ENCODE measurements at places on chromosomes 13 and 19.
A peak's percentile ranks its signal among the peaks of the same experiment; 100 is the strongest.

- no peak for DNase-seq
Observed at GRCh38 chr19:11295665-11296245, at the start of gene TSPAN16. Gene TSPAN16, plus strand, starts transcription at chr19:11296160. Its CDS starts 138 bp downstream, at chr19:11296298.

- DNase-seq = no peak
Observed at GRCh38 chr13:40456397-40456953, 210.0 kb downstream of the FOXO1 start.

GRCh38 chr19:4492337-4493103 lies 20.4 kb downstream of the HDGFL2 start:
- no peak for DNase-seq

DNA sequence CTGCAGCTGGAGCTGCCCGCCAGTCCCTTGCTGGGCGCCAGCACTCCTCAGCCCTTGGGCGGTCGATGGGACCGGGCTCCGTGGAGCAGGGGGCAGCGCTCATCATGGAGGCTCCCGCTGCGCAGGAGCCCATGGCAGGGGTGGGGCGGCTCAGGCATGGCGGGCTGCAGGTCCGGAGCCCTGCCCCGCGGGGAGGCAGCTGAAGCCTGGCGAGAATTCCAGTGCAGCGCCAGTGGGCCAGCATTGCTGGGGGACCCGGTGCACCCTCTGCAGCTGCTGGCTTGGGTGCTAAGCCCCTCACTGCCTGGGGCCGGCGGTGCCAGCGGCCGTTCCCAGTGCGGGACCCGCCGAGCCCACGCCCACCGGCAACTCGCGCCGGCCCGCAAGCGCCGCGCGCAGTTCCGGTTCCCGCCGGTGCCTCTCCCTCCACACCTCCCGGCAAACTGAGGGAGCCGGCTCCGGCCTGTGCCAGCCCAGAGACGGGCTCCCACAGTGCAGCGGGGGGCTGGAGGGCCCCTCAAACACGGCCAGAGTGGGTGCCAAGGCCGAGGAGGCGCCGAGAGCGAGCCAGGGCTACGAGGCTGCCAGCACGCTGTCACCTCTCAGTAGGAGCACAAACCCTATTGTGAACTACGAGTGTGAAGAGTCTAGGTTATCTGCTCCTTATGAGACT lies 687.1 kb downstream of the PCDH17 start:
- DNase-seq = no peak

DNA sequence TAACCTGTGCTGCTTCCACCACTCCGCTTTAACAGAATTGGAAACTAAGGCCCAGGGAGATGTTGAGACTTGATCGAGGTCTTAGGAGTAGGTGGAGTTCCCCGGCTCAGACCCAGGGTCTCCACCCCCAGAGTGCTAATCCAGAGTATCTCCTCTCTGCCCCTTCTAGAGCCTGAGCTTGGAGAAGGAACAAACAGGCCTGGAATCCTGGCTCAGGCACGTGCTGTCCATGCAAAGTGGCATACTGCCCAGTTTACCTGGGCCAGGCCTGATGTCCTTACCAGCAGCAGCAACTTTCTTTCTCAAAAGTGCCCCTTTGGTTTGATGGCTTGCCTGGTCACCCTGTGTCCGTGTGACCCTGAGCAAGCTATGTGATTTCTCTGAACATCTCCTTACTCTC lies 3.7 kb downstream of the SYNGR4 start:
- no peak for DNase-seq

- no peak for DNase-seq
Observed at GRCh38 chr13:97437729-97438128, 3.8 kb downstream of the RAP2A start.

- DNase-seq = peak; percentile 87
Observed at GRCh38 chr19:5308451-5309437, 31.9 kb downstream of the PTPRS start.

DNA sequence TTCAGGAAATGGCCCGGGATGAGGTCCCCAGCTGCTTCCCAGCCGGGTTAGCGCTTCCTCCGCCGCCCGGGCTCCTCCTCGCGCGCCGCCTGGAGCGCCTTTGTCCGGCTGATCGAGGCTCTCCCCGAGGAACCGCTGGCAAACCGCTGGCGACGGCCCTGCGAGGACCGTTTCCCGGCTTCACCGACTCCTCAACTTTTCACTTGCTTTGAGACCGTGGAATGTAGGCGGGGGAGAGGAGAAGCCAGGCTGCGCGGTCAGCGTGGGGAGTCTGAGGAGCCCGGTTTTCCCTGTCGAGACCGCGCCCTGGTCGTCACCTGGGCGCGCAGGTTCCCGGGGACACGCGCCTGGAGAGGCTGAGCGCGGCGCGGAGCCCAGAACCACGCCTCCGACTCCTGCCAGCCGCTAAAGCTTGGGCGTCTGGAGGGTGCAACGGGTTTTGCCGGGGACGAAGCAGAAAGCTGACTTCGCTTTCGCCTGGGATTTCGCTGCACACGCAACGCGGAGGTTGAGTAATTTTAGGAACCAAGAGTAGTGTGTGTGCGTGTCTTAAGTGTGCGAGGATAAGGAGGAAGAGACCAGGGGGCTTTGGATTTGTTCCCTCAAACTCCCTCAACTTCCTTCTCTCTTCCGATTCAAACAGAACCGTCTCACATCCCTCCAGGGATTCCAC lies 7.3 kb upstream of the DGKH start:
- peak; percentile 52 for DNase-seq

DNA sequence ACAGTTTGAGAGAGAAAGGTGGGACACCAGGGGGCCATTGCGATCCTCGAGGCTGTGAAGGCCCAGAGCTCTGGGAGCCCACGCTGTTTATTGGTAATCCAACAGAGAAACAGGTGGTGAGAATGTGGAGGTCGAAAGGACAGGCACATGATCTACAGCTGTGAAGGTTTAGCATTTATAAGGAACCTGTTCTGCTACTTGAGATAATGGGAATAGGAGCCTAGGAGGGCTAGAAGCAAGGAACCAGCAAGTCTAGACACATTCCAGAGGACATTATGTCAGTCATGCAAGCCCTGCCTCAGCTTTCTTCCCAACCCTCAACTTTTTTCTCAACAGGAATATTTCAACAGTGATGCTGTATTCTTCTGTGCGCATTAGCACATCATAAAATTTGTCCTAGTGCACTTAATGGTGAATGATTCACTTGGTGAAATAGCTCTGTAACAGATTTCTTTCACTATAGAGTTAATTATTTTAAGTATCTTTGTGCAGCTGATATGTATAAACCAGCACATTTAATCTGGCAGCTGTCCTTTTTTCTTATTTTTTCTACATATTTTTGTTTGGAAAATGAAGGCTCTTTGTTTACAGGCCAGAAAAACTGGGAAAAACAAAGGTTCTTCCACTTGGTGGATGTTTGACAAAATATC lies 25.4 kb downstream of the ZNF90 start:
- DNase-seq = no peak

- DNase-seq = no peak
Observed at GRCh38 chr13:78478183-78478582, 125.2 kb downstream of the POU4F1 start.

GRCh38 chr19:44653977-44654774 lies 10.5 kb downstream of the PVR start:
- DNase-seq = peak; percentile 70

GRCh38 chr19:15400521-15401396 lies 18.0 kb downstream of the AKAP8L start:
- DNase-seq = no peak

DNA sequence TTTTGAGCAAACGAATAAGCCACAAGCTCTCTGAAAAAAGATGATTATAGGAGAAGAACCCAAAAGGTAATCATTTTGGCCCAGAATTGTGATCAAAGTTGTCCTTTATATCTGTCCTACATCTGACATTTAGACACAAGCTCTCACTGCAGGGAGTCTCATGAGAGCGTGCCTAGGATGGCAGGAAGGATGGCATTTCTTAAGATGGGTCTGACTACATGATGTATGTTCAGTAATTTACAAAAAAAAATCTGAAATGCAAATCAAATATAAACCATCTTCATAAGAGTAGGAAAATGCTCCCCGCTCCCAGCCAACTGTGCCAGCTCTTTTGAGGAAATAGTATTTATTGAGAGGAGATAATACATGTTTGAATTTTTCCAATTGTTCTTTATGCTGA lies 81.0 kb upstream of the MBNL2 start:
- no peak for DNase-seq

GRCh38 chr13:113912596-113912995 lies 48.7 kb upstream of the GAS6 start:
- DNase-seq = no peak

DNA sequence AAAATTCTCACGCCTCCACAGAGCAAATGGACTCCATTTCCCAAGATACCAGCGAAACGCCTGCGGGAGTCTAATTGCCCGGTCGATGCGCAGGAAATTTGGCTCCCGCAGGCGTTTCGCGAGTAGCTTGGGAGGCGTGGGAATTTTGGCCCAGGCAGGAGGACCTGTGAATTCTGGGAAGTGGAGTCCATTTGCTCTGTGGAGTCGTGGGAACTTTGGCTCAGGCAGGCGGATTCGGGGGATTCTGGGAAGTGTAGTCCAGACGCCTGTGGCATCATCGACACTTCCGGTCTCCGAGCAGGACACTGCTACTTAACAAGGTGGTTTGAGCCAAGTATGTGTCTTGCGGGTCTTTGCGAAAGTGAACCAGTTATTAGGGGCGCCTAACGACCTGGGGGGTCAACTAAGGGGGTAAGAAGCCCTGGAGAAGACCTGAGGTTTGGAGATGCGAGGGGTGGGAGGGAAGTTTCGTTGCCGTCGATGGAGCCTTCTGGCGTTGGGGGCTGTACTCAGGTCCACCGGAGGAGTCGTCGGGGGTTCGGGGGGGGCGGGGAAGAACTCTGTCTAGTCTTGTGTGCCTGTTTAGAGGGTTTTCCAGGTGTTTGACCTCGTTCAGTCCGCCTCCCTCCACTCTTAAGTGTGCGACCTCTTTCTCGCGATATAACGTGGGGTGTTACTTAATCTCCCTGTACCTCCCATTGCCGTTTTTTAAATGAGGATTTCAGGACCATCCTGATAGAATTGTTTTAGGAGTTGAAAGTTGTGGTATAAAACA lies at the start of gene ZNF155:
ZNF155 (plus strand) TSS at position 277 of the 775 bp plus-strand sequence. CDS start 4,356 bp downstream, outside the sequence.
- DNase-seq = peak; percentile 95

DNA sequence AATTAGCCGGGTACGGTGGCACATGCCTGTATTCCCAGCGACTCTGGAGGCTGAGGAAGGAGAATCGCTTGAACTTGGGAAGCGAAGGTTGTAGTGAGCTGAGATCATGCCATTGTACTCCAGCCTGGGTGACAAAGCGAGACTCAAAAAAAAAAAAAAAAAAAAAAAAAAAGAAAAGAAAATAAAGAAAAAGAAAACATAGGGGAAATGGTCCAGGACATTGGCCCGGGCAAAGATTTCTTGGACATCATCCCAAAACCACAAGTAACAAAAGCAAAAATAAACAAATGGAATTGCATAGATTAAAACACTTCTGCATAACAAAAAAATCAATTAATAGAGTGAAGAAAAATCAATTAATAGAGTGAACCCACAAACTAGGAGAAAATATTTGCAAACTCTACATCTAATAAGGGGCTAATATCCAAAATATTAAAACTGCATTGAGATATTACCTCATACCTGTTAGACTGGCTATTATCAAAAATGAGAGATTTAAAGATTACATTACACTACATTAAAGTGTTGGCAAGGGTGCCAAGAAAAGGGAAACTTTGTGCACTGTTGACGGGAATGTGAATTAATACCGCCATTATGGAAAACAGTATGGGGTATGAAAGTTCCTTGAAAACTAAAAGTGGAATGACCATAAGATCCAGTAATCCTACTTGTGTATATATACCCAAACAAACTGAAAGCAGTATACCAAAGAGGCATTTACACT lies 18.5 kb upstream of the ABCC4 start:
- no peak for DNase-seq

DNA sequence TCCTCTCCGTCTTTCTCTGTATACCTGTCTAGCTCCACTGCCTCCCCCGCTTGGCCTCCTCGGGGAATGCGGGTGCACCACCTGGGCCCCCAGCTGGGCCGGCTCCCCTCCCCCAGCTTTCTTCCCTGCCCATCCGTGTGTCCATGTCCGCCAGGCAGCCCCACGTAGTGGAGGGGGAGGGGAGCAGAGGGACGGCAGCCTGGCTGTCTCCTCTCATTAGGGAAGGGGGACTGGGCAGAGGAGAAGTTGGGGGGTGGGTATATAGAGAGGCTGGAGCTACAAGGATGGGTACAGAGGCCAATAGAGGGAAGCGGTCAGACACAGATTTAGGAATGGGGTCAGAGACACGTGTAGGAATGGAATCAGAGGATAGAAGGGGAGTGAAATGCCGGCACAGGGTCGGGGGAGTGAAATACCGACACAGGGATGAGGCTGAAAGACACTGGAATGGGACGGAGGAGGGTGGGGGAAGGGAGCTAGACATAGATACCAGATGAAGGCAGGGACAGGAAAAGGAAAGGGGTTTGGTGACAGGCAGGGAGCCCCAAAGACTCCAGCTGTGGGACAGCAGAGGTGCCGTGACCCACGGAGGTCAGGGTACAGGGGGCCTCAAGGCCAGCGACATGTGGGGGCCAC lies 2.8 kb downstream of the NECTIN2 start:
- peak; percentile 45 for DNase-seq

GRCh38 chr13:31115616-31116015 lies 46.1 kb downstream of the HSPH1 start:
- DNase-seq = no peak

DNA sequence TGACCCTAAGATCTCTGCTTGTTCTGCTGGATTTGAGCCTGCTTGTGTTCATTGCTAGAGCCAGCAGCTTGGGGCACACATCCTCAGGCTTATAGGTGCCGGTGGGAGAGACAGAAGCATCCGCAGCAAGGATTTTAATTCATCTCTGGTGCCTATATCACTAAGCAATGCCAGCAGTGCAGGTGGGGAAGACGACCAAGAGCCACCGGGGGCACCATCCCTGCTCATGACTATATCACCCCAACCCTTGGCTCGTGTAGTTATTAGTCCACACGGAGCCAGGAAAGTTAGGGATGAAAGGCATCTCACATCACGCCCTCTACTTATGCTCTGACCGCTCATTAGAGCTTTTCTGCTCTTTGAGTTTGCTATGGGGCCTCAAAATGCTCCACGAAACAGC lies 298.2 kb downstream of the DCLK1 start:
- DNase-seq = no peak

- DNase-seq = no peak
Observed at GRCh38 chr13:33728271-33729037, 89.5 kb upstream of the RFC3 start.

DNA sequence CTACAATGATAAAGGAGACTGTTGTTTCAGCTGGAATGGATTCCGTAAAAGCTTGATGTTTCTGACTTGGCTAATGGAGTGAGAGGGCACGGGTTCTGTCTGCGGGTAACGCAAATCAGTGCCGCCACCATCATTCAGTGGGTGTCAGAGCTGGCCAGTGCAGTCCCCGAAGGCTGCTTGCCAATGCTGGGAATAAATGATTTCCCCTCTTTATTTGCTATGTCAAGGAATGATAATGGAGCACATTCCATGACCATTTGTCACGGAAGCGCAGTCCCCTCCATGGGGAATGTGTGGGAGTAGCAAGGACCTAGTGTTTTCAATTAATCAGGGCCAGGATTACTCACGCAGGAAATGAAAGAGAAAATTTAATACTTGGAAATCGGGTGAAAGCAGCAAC lies 899.3 kb downstream of the UQCRFS1 start:
- no peak for DNase-seq

- peak; percentile 68 for DNase-seq
Observed at GRCh38 chr13:43516401-43516833, 270.4 kb downstream of the ENOX1 start.

Measured in right hindlimb (tissue), 1 donor.